ENCODE measurements at places on chromosomes 7 and 10.

DNA sequence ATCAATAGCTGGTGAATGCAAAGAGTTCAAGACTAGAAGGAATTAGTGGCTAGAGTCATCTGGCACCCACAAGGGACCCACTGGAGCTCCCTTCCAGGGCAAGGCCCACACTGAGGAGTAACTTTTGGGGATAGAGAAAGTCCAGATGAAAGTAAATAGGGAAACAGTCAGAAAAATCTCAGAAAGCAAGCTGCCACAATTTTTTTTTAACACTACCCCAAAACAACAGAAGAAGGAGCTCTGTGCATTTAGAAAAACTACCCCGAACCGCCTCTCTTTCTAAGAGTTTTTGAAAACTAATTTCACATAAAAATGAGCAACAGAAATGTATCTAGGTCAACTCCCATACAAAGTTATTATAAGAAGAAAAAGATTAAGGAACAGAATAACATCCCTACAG lies 42.2 kb downstream of the AOAH start:
- DNase-seq, result no peak

DNA sequence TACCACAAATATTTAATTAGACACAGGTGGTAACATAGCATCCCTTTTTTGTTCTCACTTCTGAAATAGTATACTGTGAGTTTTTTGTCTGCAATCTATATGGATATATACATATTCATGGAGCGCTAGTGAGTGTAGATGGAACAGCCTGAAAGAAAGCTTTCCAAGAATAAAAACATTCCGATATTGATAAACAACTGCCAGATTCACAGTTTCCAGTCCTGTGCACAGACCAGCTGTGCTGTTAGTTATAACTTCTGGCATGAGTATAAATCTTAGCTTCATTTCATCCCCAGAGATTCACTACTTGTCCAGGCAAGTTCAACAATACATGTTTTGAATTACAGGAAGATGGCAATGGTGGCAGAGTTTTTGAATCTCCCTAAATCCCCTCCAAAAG lies 467.1 kb upstream of the STEAP1 start:
- DNase-seq, result no peak

DNA sequence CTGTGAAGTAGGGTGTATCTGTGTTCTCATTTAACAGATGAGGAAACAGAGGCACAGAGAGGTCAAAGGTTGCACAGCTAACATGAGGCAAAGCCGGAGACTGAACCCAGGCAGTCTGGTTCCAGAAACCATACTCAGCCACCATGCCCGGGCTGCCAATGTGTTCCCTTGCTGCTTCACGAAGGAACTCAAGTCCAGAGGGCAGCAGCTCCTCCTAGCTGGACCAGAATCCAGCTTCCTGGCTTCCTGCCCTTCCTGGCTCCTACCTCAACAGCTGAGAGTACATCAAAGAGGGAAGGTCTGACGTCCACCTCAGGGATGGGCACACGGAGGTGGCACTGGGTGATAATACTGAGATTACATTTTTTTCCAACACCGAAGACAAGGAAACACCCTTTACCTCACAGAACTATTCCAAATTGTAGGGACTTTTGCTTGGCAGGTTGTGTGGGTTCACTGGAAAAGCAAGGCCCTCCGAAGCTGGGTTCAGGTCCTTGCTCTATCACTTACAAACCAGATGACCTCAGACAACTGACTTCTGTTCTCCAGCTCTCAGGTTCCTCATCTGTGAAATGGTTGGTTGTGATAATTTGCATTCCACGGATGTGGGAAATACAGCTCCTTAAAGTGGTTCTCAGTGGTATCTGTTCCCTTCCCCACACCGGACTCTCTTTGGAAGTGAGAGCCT lies 154.1 kb upstream of the ZMIZ1 start:
- no peak for DNase-seq

DNA sequence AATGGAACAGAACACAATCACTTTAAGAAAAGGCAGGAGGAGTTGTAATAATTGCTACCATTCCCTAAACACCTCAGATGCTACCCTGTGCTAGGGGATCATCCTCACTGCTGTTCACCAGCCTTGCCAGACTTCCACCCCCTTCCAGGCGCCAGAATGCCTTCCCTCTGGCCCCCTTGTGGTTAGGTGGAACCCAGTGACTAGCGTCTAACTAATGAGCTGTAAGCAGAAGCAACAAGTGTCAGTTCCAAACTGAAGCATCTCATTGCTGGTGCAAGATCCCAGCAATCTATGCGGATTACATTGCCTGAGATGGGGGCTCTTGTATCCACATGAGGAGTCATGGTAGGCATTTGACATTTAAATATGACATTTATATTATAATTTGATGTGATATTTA lies 86.6 kb downstream of the FRMD4A start:
- DNase-seq, result no peak

GRCh38 chr10:93261961-93262610 lies 188.4 kb downstream of the CYP26A1 start:
- DNase-seq, result peak; percentile 19

DNA sequence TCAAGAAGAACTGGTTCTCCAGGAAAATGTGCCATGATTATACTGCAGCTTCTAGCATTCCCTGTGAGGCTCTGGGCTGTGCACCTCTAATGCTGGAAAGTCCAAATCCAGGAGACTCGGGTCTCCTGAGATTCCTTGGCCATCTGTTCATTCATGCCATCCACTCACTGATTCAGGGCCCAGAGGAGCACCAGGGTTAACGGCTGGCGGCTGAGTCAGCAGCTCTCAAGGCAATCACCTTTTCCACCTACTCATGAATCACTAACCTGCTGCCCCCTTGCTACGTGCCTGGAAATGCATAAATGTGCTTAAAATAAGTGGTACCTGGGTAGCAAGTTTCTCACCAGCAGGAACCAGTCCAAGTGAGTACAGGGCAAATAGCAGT lies 132.7 kb downstream of the KCNMA1 start:
- peak; percentile 75 for DNase-seq

DNA sequence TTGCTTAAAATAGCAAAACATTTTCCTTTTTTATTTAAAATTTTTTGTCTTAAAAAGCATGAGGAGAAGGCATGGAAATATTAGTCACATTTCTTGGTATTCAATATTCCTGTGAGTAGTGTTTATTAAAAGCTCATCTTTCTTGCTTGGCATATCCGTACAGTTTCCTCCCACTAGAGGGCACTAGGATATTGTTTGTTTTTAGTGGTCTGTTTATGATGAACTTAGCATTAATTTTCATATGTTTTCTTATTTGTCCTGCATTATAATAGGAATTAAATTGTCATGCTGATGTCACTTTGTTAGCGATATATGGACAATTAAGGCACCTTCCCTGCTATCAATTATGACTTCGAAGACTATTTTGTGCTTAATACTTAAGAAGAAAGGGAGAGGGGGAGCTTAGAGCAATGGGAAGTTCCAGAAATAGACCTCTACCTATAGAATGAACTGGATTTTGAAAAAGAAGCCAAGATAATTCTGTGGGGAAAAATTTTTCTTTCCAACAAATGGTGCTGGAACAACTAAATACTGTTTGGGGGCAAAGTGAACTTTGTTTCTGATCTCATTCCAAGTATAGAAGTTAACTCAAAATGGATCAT lies 91.0 kb upstream of the STRIP2 start:
- DNase-seq, result no peak

GRCh38 chr7:17058568-17058967 lies 176.8 kb upstream of the AGR3 start:
- no peak for DNase-seq

GRCh38 chr10:70478191-70479164 lies at the start of gene PALD1:
Gene PALD1, plus strand, starts transcription at chr10:70478767. Its CDS starts 47,185 bp downstream, at chr10:70525952.
- DNase-seq, result no peak

DNA sequence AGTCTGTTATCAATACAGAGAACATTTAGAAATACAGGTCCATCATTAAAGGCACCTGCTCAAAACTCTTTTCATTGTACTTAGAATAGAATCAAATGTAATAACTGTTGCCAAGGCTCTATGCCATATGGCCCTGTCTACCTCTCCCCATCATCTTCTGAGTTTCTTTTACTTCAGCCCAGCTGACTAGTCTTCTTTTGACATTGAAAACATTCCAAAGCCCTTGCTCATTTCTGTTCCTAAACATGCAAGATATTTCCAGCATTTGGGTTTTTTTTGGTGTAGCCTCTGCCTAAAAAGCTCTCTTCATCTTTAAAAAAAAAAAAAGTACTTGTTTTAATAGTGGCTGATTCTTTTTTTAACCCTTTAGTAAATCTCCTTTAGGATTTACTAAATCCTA lies 165.5 kb upstream of the SMIM30 start:
- peak; percentile 22 for DNase-seq

DNA sequence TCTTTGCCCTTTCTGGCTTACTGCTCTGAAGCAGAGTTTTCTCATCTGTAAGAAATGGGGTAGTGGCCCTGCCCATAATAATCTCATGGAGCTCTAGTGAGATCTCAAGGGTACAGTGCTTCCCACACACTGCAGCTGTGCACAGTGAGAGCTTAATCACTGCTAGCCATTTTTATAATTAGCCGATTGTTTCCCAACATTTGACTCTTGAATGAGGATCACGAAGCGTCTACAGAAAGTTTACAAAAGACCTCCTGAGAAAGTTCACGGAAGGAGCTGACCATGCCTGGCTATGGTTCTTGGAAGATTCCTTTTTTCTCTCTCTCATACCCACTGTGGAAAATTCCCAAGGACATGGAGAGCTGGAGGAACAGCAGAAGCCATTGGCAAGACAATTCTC lies 70.4 kb downstream of the FAM171A1 start:
- DNase-seq, result no peak

DNA sequence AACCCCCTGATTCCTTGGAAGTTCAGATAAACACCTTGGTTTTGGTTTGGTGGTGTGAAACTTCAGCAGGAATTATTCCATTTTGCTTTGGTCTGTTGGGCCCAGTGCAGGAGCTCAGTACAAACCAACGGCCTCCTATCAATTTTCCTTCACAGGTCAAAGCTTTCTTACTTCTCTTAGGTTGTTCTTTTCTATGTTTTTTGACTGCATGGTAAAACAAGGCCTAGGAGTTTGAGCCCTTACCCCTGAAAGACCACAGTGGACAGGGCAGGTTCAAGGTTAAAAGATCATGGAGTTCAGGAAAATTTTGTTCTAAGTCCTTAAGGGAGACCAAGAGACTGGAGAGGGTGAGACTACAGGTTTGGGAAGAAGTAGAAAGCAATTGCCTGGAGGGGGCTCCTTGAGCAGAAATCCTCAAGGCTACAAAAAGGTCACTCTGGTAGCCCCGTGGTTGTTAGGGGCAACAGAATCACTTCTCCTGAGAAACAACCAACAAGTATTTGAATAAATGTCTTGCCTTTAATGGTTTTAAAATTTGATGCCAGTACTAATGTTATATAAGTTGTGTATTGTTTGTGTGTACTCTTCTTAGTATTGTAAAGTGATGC lies 40.9 kb upstream of the FHIP2A start:
- no peak for DNase-seq

DNA sequence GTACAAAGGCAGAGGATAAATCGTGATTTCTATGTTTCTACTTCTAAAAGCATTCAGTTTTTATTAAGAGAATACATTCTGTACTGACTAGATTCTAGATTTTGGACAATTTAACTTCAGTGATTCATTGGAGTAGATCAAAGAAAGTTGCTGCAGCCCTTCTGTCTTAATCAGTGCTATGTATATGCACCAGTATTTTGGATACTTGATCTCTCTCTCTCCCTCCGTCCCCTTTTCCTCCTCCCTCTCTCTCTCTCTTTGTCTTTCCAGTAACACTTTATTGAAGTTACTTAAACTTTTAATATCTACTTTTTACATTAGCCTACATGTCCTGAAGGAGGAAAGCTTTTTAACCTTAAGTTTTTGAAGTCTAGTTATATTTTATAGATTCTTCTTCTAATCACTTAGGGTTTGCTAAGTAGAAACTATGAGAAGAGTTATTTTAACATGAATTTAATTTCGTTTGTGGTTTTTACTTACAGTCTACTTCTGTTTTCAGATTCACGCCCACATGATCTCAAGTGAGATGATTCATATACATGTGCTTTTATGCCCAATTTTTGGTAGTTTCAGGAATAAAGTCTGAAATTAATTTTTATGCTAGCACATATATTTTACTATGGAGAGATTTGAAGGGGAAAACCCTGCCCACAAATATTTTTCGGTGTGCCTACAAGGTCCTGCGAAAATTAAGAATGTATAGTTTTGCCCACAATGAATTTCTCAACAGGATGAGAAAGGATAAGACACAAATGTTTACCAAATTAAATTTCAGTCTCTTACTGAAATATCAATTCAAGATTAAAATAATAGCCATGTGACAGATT lies 9.1 kb downstream of the MDFIC start:
- no peak for DNase-seq

DNA sequence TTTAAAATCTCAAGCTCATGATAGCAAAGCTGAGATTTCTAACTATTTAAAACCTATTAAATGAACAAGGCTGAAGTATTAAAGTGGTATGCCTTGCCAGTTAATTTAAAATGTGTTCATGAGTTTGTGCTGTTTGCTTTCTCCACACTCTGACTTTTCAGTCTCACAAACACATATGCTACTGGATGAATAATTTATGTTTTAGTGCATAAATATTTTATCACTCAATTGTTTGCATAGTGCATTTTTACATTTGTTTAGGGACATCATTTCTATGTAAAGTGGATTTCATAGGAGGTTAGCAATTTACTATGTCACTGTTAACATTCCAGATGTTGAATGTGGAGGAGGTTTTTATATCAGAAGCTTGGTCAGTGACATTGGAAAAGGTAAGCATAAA lies 36.0 kb downstream of the TRUB1 start:
- DNase-seq, result no peak

DNA sequence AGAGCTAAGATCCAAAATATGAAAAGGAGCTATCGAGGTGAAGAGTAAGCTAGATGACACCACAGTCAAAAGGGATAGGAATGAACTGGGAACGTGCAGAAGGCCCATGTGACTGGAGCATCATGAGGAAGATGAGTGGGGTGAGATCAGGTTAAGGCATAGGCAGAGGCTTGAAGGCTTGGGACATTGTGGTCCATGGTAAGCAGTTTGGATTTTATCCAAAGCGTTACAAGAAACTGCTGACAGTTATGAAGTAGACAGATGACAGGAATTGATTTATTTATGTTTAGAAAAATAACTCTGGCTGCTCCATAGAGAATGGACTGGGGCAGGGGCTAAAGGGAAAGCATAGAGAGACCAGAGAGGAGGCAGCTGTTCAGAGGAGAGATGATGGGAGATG lies 18.1 kb upstream of the PANK1 start:
- no peak for DNase-seq

DNA sequence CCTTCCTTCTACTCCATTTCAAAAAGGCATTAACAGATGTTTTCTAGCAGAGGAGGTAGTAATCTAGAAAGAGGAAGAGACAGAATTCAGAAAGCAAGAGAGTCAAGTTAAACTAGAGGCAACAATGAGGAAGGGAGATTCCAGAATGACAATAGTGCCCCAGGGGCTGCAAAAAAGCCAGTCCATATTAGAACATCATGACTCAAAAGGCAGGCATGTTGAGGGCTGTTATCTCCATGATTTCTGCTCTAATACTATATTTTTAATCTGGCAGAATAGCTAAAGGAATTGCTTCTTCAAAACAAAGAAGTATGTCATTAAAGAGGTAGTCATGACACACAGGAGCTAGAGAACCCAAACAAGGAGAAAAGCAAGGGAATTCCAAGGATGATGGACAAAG lies 599.6 kb downstream of the INHBA start:
- peak; percentile 20 for DNase-seq

GRCh38 chr7:16345979-16346958 lies 75.1 kb downstream of the CRPPA start:
- peak; percentile 92 for DNase-seq

- DNase-seq, result no peak
Measured at GRCh38 chr7:152624228-152624627, 51.7 kb downstream of the XRCC2 start.

- DNase-seq, result no peak
Measured at GRCh38 chr10:75418293-75418692, 13.1 kb upstream of the LRMDA start.

- DNase-seq, result no peak
Measured at GRCh38 chr7:31070991-31071644, 19.0 kb downstream of the ADCYAP1R1 start.

Measured in HS-5 (cell line).